ENCODE measurements at places on chromosomes 3 and 15.

DNA sequence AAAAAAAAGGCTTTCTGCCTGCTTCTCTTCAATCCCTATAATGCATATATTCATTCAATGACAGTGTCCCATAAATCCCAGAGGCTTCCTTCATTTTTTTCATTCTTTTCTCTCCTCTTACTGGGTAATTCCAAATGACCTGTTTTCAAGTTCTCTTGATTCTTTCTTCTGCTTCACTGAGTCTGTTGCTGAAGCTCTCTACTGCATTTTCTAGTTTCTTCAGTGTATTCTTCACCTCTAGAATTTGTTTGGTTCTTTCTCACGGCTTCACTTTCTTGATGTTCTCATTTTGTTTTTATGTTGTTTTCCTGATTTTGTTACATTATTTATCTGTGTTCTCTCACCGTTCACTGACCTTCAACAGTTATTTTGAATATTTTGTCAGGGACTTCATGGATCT is 141.6 kb downstream of the SCAPER start:
- DNase-seq, result no peak

- no peak for DNase-seq
Observed at GRCh38 chr15:70466305-70466704, 297.1 kb downstream of the UACA start.

DNA sequence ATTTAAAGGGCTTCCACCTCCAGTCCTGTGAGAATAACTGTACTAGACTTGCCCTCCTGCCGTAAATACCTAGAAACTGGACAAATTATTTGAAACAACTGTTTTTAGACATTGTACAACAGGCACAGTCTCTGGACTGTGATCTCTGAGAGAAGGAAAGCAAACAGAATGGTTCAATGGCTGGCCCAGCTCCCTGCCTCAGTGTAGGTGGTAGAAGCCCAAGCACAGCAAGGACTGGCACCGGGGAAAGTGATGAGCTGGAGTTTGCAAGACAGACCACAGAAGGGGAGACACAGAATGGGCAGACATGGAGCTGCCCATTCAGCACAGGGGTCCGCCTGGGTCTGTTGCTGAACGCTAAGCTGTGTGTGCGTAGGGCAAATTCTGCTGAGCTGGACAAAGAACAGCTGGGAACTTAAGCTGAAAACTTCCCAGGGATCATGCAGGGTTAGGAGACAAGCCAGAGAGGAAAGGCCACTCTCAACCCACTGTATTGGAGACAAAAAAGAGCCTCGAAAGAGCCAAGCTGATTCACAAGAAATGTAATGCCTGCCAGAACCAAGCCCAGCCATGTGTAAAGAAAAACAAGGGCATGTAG is 52.6 kb upstream of the SEC61A1 start:
- DNase-seq, result no peak

GRCh38 chr3:76199382-76199781 is 414.0 kb upstream of the ZNF717 start:
- no peak for DNase-seq

GRCh38 chr3:59043391-59043790 is 6.4 kb downstream of the CFAP20DC start:
- no peak for DNase-seq

DNA sequence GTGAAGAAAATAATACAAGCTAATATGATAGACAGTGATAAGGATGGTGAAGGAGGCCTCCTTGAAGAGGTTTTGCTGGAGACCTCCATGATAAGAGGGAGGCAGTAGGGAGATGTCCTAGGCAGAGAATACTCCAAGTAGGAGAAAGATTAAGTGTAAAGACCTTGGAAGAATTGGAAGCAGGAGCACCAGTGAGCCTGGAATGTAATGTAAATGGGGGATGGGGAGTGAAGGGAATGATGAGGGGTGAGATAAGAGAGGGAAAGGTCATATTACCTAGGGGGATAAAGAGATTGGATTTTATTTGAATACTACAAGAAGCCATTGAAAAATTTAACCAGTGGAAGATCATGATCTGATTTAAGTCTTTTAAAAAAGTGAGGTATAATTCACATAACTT is 41.7 kb upstream of the ARL14 start:
- DNase-seq, result no peak

DNA sequence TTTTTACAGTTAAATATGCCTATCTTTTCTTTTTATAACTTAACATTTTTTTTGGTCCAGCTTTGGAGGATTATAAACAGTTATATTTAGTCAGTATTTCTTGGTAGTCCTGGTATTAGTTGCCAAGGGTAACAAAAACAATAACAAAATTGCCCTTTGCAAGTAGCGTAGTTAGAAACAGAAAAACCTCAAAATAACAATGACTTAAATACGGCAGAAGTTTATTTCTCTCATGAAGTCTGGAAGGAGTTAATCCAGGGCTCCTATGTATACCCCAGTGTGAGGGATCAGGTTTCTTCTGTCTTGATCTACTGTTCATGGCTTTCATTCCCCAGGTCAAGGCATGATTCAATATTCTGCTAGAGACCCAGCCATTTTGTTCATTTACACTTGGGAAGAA is 14.1 kb upstream of the MYH15 start:
- no peak for DNase-seq

DNA sequence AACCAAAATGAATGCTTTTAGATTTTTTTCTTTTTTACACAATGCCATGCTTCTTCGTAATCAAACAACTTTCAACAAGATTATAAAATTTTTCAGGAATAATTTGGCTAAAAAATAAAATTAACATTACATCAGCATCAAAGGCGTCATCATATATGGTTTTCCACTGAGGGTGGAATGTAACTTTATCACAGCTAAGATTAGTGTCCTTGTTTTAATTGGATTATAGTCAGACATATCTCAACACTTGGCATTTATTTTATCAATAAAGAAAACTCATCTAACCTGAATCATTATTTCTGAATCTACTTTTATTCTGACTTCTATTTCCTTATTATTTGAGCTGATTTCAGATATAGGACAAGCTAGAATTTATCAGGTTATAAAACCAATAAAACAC is 1.6 kb downstream of the NRG4 start:
- DNase-seq, result no peak

Data from femur (tissue), 1 donor.